RWPE2 (cell line): ENCODE measurements at places on chromosomes 12 and 14.

- H3K27ac ChIP-seq = no peak overlapping the region
- H3K4me1 ChIP-seq = no peaks in the 10 kb centered on the region
- no peaks in the 10 kb centered on the region for H3K36me3 ChIP-seq
- DNase-seq = no peak
Measured at GRCh38 chr12:117662620-117663395, 301.4 kb upstream of the NOS1 start.

GRCh38 chr12:89346741-89347324 is 5.5 kb downstream of the DUSP6 start:
- no peak for DNase-seq
- H3K27ac ChIP-seq = peak overlapping the region; percentile 99
- peaks cover 24% of the 10 kb centered on the region for H3K4me1 ChIP-seq
- H3K27me3 ChIP-seq = no peaks in the 10 kb centered on the region
- H3K36me3 ChIP-seq = peaks cover 49% of the 10 kb centered on the region

DNA sequence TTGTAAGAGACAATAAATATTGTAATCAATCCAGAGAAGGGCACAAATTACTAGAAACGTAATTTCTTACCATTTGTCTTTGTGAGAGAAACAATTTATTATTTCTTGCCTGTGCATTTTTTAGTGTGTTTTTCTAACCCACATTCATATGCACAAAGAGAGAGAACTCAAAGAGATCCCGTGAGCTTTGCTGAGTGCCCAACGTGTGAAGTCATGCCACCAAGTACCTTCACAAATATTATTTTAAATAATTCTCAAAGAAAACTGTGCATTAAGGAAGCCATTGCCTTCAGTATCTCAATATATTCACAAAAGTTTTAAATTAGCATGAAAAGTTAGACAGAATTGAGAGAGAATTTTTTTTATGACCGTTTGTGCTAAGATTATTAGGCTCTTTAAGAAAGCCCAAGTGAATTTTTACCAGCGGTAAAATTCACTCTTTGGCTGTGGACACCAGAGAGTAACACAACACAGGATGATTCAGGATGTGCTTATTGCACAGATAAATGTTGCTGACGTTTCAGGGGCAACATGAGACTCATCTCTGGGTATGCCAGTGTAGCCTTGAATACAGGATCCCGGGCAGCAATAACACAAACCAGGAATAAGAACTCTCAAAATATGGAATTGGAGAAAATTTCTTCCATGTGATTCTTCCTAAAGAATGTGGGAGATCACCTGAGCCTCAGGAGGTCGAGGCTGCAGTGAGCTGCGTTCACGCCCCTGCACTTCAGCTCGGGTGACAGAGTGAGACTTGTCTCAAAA is 2.9 kb downstream of the ARHGDIB start:
- peaks cover 10% of the 10 kb centered on the region for H3K4me1 ChIP-seq
- no peak for DNase-seq
- no peaks in the 10 kb centered on the region for H3K27me3 ChIP-seq

DNA sequence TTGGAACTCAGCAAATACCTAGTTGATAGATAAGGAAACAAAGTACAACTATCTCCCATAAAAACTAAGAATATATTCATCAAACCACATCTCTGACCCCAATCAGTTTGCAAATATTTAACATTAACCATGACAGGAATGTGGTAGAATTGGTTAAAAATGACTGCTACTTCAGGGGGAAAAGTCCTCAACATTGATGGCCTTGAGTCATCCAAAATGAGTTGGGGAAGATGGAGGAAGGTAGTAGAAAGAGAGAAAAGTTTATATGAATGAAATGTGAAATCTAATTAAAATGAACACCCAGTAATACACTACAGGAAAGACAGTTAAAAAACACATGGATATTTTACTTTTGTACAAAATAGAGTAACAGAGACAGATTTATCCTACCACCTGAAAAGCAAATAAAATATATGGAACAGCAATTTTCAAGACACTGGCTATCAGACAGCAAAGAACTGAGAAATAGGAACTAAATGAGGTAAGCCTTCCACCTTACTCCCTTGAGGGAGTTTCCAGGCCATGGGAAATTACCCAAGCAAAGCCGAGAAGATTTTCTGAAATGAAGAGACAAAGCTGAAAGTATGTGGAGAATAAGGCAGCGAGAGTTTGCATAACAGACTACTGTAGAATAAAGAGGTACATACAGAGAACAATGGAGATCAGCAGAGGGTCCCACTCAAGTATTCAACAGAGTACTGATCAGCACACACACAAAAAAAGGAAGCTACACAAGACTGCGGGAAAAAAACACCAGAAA is 49.6 kb downstream of the TC2N start:
- peaks cover under 1% of the 10 kb centered on the region; the same call in 1 of the 2 replicates for H3K36me3 ChIP-seq
- H3K4me1 ChIP-seq = no peaks in the 10 kb centered on the region
- no peaks in the 10 kb centered on the region for H3K27me3 ChIP-seq
- H3K27ac ChIP-seq = no peak overlapping the region
- no peak overlapping the region for H3K4me3 ChIP-seq

DNA sequence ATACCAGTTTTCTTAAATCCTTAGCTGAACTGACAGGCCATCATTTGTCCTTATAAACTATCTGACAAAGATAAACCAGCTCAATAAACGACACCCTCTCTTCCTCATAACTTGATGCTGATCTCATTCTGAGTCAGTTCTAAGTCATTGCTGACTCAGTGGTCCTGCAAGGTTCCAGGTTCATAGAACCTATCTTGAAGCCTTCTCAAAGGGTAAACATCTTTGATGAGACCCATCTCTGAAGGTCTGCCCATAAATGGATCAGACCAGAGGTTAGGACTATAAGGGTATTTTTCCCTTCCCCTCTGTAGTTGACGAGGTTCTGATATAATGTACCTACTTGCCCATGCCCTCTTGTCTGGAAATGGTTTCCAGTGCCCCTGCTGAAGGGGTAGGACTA is 11.9 kb downstream of the NAA25 start:
- no peaks in the 10 kb centered on the region for H3K27me3 ChIP-seq
- peaks cover 25% of the 10 kb centered on the region for H3K4me1 ChIP-seq
- H3K27ac ChIP-seq = peak overlapping the region; percentile 62
- DNase-seq = no peak
- peaks cover 84% of the 10 kb centered on the region for H3K36me3 ChIP-seq
- no peak overlapping the region for H3K4me3 ChIP-seq

- H3K36me3 ChIP-seq = no peaks in the 10 kb centered on the region
- no peaks in the 10 kb centered on the region for H3K4me1 ChIP-seq
- H3K27me3 ChIP-seq = no peaks in the 10 kb centered on the region
- no peak overlapping the region for H3K27ac ChIP-seq
- no peak for DNase-seq
Measured at GRCh38 chr12:87756721-87757120, 272.5 kb downstream of the C12orf50 start.

- no peaks in the 10 kb centered on the region for H3K27me3 ChIP-seq
- peak overlapping the region; percentile 25 for H3K27ac ChIP-seq
Measured at GRCh38 chr14:64645220-64645892, 58.9 kb upstream of the PLEKHG3 start.

GRCh38 chr12:88383405-88383804 is 196.9 kb downstream of the KITLG start:
- no peak overlapping the region for H3K27ac ChIP-seq
- H3K27me3 ChIP-seq = no peaks in the 10 kb centered on the region
- no peaks in the 10 kb centered on the region for H3K36me3 ChIP-seq

- H3K4me1 ChIP-seq = no peaks in the 10 kb centered on the region
- H3K4me3 ChIP-seq = no peak overlapping the region
- DNase-seq = no peak
- no peak overlapping the region for H3K27ac ChIP-seq
- no peaks in the 10 kb centered on the region for H3K36me3 ChIP-seq
- no peaks in the 10 kb centered on the region for H3K27me3 ChIP-seq
Measured at GRCh38 chr12:106149096-106149784, 10.5 kb upstream of the NUAK1 start.

DNA sequence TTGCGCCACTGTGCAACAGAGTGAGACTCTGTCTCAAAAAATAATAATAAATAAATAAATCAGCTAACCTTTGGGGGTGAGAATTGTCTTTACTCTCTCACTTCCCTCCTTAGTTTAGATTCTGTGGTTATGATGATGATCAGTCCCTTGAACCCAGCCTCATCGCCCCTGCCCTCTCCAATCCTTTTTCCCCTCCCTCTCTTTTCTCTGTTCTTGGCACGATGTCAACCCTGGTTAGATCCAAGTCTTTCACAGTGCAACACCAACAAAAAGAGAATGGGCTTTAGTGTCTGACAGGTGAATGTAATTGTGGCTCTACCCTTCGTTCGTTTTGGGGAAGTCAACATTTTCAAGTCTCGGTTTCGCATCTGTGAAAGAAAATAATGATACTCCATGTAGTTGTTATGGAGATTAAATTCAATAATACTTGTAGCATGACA is 59.0 kb downstream of the NTN4 start:
- H3K4me3 ChIP-seq = no peak overlapping the region
- H3K27me3 ChIP-seq = no peaks in the 10 kb centered on the region
- no peaks in the 10 kb centered on the region for H3K4me1 ChIP-seq
- H3K36me3 ChIP-seq = peaks cover 17% of the 10 kb centered on the region
- no peak for DNase-seq
- no peak overlapping the region for H3K27ac ChIP-seq

GRCh38 chr12:14558473-14558959 is 9.2 kb downstream of the PLBD1 start:
- H3K4me3 ChIP-seq = no peak overlapping the region
- no peak overlapping the region for H3K27ac ChIP-seq
- no peaks in the 10 kb centered on the region for H3K36me3 ChIP-seq
- no peaks in the 10 kb centered on the region for H3K4me1 ChIP-seq
- no peaks in the 10 kb centered on the region for H3K27me3 ChIP-seq
- no peak for DNase-seq

GRCh38 chr12:10718279-10718821 is 4.8 kb downstream of the YBX3 start:
- peaks cover 54% of the 10 kb centered on the region for H3K36me3 ChIP-seq
- no peak for DNase-seq
- peaks cover 28% of the 10 kb centered on the region for H3K4me1 ChIP-seq
- H3K4me3 ChIP-seq = no peak overlapping the region

DNA sequence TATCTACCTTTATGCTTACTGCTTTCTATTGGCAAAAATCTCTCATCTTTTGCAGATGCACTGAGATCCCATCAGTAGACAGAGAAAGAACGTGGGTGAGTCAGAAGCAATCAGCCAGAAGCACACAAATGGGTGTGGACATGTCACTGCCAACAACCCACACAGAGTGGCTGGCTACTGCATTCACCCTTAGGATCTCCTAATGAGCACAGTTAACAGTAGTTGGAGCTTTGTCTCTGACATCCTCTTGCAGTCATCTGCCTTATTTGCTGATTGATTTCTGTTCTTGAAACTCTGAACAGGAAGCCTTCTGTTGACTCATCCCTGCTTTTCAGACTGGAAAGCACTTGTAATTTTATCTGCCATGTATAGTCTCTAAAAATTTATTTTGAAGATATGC is 117.2 kb downstream of the RGS6 start:
- no peak for DNase-seq
- no peak overlapping the region for H3K4me3 ChIP-seq
- peaks cover 57% of the 10 kb centered on the region for H3K27me3 ChIP-seq
- H3K36me3 ChIP-seq = no peaks in the 10 kb centered on the region
- no peaks in the 10 kb centered on the region for H3K4me1 ChIP-seq
- no peak overlapping the region for H3K27ac ChIP-seq

GRCh38 chr12:81859521-81859920 is 100.4 kb upstream of the PPFIA2 start:
- no peaks in the 10 kb centered on the region for H3K36me3 ChIP-seq
- no peak for DNase-seq
- H3K27me3 ChIP-seq = no peaks in the 10 kb centered on the region
- H3K4me1 ChIP-seq = no peaks in the 10 kb centered on the region
- H3K4me3 ChIP-seq = no peak overlapping the region

DNA sequence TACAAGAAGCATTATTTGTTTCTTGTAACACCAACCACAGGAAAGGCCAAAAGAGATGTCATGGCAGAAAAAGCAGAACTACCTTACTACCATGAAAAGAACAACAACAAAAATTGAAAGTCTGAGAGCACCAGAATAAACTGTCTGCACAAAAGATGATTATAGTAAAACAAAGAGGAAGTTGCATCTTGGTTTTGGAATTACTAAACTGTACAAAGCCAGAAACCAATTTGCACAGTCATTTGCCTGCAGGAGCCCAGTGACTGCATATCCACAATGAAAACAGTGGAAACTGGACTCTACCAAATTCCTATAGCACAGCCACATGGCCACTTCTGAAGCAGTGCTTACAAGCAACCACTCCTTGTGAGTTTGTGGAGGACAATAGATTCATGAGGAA is 276.2 kb downstream of the SSPN start:
- H3K4me3 ChIP-seq = no peak overlapping the region
- no peak overlapping the region for H3K27ac ChIP-seq
- H3K4me1 ChIP-seq = no peaks in the 10 kb centered on the region
- no peak for DNase-seq

- H3K27ac ChIP-seq = no peak overlapping the region
- peaks cover 9% of the 10 kb centered on the region for H3K27me3 ChIP-seq
- no peaks in the 10 kb centered on the region for H3K36me3 ChIP-seq
Measured at GRCh38 chr12:2537868-2538541, 256.8 kb upstream of the FKBP4 start.

- H3K4me1 ChIP-seq = no peaks in the 10 kb centered on the region
- DNase-seq = no peak
- no peak overlapping the region for H3K27ac ChIP-seq
- H3K36me3 ChIP-seq = peaks cover 55% of the 10 kb centered on the region
- no peak overlapping the region for H3K4me3 ChIP-seq
- H3K27me3 ChIP-seq = no peaks in the 10 kb centered on the region
Measured at GRCh38 chr12:124786061-124786964, 77.4 kb downstream of the SCARB1 start.

- no peaks in the 10 kb centered on the region for H3K27me3 ChIP-seq
- DNase-seq = no peak
- peaks cover 6% of the 10 kb centered on the region for H3K4me1 ChIP-seq
- no peak overlapping the region for H3K27ac ChIP-seq
- no peaks in the 10 kb centered on the region for H3K36me3 ChIP-seq
Measured at GRCh38 chr12:12505544-12506495, 56.8 kb downstream of the DUSP16 start.

DNA sequence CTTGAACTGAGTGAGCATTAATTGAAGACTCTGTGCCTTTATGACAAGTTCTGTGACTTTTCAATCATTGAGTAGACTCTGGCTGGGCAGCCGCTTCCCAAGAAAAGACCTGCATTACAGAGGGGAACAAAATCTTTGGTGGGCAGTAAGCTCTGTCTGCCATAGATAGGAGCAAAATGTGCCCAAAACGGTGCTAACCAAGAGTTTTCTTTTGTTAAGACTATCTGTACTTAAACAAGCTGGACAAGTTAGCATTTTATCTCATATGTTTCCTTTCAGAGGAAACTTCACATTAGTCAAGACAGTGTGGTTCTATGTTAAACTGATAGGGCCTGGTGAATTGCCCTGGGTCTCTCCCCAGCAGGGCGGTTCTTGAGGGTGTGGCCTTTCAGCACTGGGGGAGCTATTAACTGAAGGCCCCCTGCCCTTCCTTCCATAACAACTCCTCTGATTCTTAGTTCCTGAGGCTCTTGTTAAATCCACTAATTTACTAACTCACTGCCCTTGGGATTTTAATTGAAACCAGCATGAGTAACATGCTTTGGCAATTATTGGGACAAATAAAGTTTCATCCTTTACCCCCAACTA is 219.6 kb downstream of the KTN1 start:
- H3K4me3 ChIP-seq = no peak overlapping the region
- no peaks in the 10 kb centered on the region for H3K27me3 ChIP-seq
- H3K27ac ChIP-seq = no peak overlapping the region
- peaks cover 20% of the 10 kb centered on the region for H3K4me1 ChIP-seq
- no peaks in the 10 kb centered on the region for H3K36me3 ChIP-seq
- DNase-seq = no peak

GRCh38 chr12:45762185-45763110 is 32.9 kb downstream of the ARID2 start:
- H3K27ac ChIP-seq = no peak overlapping the region
- H3K27me3 ChIP-seq = no peaks in the 10 kb centered on the region
- DNase-seq = no peak
- H3K36me3 ChIP-seq = no peaks in the 10 kb centered on the region; the same call in 1 of the 2 replicates
- no peak overlapping the region for H3K4me3 ChIP-seq
- H3K4me1 ChIP-seq = peaks cover 4% of the 10 kb centered on the region
